ENCODE measurements at places on chromosomes 7 and 10.

DNA sequence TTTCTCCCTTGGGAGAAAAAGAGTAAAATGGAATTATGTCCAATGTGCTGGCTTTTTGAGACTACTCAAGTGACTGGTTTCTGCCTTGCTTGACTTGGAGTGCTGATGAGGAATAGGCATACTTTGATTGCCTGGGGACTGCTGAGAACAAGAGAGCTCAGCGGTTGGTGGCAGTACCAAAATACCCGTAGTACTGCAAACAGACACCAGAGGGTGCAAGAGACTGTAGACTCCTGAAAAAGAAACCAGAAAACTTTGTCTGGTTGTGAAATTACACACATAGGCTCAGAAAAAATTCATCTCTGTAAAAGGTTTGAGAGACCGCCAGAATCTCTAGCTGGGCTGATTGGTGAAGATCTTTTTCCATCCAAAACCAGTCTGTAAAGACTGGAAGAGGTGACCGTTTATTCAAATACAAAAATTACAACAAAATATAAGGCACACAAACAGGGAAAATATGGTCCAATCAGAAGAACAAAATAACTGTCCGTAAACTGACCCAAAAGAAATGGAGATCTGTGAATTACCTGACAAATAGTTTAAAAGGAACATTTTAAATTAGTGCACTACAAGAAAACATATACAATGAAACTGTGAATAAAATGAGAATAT is 18.5 kb downstream of the BICC1 start:
- no peak for DNase-seq

- DNase-seq: no peak
Observed at GRCh38 chr10:9311702-9312499, 1257.4 kb downstream of the GATA3 start.

DNA sequence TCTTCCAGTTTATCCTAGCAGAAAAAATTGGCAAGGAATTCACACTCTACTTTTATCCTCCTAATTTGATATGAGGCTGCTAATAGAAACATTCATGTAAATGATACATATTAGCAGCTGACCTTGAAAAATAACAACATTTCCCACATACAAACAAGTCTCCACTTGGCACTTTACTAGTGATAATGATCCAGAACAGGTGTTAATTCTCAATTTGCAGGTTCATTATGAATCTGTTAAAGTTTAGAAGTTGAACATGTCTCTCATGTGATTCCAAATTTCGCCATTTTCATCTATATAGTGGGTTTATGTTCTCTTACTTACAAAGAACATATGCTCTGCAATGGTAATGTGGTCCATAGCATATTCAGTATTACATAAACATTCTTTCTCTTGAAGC is 1396.8 kb upstream of the LRRTM3 start:
- no peak for DNase-seq

DNA sequence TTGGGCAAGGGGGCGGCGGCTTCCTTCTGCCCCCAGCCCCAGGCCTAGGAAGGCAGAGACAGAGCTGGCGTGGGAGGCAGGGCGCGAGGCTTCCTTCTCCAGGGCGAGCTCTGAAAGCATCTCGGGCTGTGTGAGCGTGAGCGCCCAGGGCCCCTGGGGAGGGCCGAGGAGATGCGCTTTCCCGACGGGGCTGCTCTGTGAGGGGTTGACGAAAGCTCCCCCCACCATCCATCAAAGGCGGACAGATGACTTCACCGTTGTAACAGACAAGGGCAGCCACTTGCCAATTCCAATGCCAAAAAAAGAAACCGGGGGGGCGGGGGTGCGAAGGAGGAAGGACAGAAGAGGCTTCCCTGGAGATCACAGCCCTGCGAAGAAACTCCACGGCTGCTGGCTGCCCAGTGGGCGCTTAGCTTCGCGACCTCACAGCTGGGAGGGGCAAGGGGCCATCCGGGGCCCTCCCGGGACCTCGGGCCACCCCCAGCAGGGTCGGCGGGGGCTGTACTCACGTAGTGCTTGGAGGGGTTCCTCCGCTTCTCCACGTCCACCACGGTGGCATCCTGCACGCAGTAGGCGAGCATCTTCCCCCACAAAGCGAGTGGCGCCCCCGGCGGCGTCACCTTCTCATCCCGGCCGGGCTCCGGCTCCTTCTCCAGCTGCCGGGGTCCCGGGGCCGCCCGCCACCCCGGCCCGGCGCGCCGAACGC is 537 bp downstream of the SH3PXD2A start:
- DNase-seq: no peak

DNA sequence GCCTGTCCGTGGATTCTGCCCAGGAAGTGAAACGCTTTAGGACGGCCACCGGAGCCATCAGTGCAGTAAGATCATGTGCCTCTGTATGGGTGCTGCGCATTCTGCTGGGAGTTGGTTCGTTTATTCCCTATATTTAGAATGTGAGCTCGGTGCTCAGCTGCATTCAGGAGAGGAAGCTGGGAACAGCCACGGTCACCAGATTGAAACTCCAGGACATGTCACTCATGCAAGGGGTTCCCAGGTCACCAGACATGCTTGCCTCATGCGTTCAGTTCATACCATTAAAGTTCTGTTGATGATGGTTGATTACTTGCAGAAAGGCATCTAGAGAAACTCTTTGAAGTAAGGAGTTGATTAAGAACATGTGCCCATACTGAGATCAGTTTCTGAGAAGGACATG is 78.1 kb downstream of the TRRAP start:
- DNase-seq: no peak

DNA sequence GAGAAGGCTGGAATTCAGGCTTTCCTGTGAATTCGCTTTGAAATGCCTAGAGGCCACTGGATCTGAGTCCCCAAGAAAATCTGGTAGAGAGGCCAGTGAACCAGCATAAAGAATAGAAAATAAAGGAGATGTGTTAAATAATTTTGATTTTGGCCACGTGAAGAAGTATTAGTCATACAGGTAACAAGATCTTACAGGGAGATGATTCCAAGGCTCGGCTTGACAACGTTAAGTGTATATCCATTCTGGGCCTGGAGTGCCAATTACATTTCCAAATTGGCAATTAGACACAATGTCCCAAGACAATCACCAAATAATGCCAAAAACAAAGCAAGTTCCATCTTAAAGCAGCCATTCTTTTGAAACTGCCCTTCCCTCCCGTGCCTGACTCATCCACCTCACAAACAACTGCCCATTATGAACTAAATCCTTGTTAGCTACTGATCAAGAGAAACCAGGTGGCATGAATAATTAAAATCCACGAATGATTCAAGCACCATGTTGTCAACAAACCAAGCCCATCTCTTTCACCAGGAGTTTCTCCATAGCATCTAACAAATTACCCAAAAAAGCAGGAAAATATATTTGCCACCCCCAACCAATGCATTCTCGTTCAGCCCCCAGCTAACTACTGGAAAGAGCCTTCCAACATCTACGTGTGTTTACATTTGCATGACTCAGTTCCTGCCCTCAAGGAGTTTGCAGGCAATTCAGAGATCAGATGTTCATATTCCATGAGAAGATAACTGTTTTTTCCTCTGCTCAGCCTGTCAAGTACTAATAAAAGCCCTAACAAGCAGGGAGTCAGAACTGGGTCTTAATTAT is 8.5 kb downstream of the KCNMA1 start:
- DNase-seq: no peak
